Placental epithelial cell (primary cell): ENCODE measurements at places on chromosomes 11 and 22. TPM values are rescaled to one million over a fixed set of nuclear protein-coding genes. Genes with fewer than 3 reads are reported as not detected.

Gene SYTL2
- 0.87 and 2.7 TPM in 2 replicates for total RNA-seq

Gene KRTAP5-2
- total RNA-seq = not detected in 2 replicates

Gene CNGA4
- total RNA-seq = 0.39 TPM in 1 of 2 replicates, not detected in the other

Gene PRAME
- total RNA-seq = not detected in 2 replicates

Gene CELSR1
- 78.5 and 135 TPM in 2 replicates for total RNA-seq
